Smooth muscle cell of the brain vasculature (primary cell): ENCODE measurements at places on chromosomes 2 and 18.

- DNase-seq = no peak
Measured at GRCh38 chr2:11904029-11904428, 157.6 kb downstream of the LPIN1 start.

DNA sequence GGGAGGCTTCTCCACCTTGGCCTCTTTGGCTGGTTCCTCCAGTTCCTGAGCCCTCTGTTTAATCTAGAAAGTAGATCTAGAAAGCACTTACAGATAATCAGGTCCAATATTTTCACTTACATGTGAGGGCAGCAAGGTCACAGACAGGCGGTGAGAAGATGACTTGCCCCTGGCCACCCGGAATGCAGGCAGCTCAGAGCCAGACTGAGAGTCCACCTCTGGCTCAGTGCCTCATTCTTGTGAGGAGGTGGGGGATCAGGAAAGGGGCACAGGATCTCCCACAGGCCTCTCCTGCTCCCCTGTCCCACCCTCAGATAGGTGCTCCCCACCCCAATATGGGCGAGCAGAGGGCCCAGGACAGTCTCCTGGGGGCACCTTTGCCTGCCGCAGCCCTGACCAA, 5.8 kb downstream of the WNT6 start:
- DNase-seq = no peak

DNA sequence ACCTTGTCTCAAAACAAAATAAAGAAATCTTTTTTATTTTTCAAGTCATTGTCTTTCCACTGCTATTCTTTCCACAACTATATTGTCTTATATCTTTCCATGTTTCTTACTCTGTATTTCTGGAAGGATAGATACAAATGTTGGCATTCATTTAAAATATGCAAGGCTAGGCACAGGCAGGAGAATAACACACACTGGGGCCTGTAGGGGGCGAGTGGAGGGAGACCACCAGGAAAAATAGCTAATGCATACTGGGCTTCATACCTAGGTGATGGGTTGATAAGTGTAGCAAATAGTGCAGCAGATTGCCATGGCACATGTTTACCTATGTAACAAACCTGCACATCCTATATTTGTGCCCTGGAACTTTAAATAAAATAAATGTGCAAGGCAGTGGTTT, 9.6 kb downstream of the MRPL30 start:
- DNase-seq = no peak

DNA sequence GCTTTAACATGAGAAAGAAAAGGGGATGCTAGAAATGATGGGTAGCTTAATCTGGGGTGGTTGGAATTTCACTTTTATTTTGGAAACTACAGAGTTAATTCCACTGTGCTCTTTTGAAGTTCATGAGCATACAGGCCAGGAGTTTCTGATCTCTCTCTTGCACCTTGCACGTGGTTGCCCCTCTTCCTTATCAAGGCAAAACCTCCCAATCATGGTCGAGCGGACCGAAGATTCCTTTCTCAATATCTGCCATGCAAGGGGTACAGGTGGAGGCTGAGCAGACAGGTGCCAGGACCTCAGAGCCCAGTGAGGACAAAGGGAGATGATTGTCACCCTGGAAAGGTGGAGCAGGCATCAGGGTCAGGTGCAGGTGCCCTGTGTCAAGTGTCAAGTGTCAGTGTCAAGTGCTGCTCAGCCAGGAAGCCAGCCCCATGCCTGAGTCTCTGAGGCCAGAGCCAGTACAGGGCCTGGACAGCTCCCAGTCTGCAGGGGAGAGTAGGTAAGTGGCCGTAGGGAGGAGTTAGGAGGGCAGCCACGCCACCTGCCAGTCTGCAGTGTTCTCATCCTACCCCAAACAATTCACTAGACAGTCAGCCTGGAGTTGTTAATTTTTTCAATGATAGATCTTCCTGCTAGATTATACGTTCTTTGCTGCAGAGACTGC, 42.2 kb downstream of the LPIN1 start:
- DNase-seq = no peak

- peak; percentile 98 for DNase-seq
Measured at GRCh38 chr2:240962300-240963064, 35.9 kb upstream of the SNED1 start.

- no peak for DNase-seq
Measured at GRCh38 chr2:143732076-143732475, 602.9 kb downstream of the ARHGAP15 start.

DNA sequence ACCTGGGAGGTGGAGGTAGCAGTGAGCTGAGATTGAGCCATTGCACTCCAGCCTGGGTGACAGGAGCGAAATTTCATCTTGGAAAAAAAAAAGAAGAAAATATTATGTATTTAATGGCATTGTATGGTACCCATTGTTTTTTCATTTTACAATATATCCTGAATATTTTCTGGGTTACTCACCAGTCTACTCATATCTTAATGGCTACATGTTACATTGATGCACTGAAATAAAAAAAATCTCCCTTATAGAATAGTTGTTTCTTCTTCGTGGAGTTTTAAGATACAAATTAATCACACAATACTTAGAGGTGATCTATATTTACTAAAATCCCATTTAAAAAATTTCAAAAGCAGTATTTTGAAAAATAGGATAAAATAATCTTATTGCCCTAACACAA, 66.3 kb upstream of the XPO1 start:
- DNase-seq = no peak

- no peak for DNase-seq
Measured at GRCh38 chr2:36951027-36951518, 15.3 kb downstream of the STRN start.

DNA sequence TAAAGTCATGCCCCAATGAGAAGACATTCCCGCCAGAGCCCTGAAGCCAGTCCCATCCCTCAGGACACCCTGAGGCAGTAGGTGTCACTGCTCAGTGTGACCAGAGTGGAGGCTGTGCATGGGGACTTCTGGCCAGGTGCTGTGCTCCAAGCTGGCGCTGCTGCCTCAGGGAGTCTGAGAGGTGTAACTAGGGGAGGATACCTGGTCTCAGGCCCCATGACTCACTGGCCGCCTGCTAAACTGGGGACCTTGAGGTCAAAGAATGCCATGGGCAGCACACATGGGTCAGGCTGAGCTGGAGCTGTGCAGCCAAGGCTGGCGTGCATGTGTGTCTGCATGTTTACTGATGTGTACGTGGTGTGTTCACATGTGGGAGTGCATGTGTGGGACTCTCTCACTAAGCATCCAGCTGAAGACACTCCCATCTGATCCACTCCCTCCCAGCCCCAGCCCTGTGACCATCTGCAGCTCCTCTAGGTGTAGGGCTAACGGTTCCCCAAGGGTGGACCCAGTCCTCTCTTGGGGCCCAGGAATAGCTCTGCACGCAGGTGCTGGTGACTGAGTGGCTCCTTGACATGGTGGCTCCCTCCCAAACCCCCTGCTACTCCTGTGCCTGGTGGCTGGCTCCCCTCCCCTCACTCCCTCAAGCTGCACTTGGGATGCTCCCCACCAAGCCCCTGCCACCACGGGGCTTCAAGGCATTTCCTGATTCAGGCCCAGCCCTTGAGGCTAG, 16.5 kb downstream of the HS6ST1 start:
- DNase-seq = no peak
